CD8-positive, alpha-beta T cell (primary cell): ENCODE measurements at places on chromosomes 2 and 18.

DNA sequence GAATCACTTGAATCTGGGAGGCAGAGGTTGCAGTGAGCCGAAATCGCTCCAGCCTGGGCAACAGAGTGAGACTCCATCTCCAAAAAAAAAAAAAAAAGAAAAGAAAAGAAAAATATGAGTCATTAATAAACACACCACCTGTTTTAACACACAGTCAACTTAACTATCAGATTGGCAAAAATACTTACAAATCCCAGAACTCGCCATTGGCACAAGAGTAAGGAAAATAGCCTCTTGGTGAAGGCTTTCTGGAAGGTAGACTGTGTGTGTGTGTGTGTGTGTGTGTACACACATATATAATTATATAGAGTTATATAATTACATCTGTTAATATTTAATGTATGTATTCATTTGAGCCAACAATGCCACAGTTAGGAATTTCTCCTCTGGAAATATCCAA is 63.7 kb upstream of the UXS1 start:
- no peak for DNase-seq

- no peak for DNase-seq
These were observed 109.6 kb upstream of the ALKAL2 start for GRCh38 chr2:397521-397920.

DNA sequence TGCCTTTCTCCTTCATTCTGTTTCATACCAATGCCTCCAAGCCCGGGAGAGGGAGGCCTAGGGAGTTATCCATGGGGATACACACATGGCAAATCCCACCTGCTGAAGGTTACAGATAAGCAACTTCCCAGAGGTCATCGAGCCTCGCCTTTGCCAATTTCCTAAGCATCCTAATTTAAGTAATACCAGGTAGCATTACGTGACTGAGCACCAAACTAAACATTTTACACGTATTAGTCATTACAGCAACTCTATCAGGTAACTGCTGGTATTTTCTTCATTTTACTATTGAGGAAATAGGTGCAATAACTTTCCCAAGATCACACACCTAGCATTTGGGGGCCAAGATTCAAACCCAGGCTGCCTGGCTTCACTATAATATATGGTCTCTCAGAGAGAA is 30.1 kb upstream of the BZW1 start:
- no peak for DNase-seq

DNA sequence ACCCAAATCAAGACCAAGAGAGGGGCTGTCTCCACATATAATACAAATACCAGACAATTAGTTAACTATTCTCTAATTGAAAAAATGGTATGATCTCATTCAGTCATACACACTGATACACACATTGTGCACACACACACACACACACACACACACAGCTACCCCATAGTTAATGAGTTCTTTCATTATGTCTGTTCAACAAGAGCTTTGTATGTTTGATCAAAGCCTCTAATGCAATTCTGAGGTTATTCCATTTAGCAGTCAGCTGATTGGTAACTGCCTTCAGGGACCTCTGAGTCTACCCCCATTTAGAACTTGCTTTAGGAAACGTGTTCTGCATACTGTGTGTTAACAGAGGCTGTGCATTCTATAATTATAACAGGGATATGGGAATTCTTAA is 741.4 kb upstream of the LRRTM4 start:
- DNase-seq, result no peak

- DNase-seq, result no peak
These were observed 523.2 kb downstream of the TNS1 start for GRCh38 chr2:217479566-217479965.
